ENCODE measurements at places on chromosomes 4 and X. TPM values are rescaled to one million over a fixed set of nuclear protein-coding genes. Genes with fewer than 3 reads are reported as not detected.

DNA sequence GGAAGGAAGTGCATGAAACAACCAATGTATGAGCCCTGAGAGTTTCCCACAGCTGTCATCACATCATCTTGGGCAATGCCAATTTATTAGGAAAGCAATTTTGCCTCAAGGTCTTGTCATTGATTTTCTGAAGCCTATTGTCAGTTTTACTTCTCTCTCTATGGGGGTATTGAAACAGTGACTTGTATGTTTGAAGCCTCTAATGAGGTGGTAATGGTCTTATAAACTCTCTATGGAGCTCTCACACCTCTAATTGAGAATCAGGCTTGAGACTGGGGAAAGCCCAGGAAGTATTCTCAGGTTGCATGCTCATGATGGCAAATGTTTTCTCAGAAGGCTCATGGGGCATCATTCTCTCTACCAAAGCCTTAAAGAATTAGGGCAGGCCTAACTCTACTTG, 308.2 kb upstream of the EMCN start:
- DNase-seq, result no peak

DNA sequence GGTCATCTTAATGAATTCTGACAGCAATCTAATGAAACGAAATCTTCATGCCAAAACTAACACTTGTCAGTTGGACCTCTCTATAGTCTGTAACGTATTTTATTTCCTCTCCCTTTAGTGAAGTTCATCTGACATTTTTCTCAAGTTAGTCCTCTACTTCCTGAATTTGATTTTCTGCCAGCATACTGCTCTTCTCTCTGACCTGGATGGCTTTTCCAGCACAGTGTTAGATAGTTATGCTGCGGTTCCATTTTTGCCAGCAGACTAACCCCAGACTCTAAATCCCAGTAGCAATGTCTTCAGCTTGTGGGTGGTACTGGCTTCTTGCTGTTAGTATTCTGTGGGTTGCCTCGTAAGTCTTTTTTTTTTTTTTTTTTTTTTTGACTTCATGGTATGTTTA, 146.7 kb upstream of the VEGFC start:
- peak; percentile 58 for DNase-seq

- DNase-seq, result no peak
These were observed 80.3 kb downstream of the FAM13A start for GRCh38 chr4:88976775-88977035.

- DNase-seq, result no peak
These were observed 4.0 kb downstream of the MAGEB2 start for GRCh38 chrX:30219372-30219771.

- no peak for DNase-seq
These were observed 1657.4 kb upstream of the IGFBP7 start for GRCh38 chr4:58767598-58767997.

DNA sequence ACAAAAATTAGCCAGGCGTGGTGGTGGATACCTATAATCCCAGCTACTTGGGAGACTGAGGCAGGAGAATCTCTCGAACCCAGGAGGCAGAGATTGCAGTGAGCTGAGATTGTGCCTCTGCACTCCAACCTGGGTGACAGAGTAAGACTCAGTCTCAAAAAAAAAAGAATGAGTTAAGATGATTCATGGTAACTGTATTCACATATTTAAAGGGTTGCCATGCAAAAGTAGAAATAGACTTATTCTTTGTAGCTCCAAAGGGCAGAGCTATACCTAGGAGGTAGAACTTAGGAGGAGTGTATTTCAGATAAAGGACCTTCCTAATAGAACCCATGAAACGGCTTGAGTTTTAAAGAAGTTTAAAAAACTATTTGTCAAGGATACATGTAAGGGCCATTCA, 104.3 kb upstream of the IL13RA1 start:
- DNase-seq, result peak; percentile 16

DNA sequence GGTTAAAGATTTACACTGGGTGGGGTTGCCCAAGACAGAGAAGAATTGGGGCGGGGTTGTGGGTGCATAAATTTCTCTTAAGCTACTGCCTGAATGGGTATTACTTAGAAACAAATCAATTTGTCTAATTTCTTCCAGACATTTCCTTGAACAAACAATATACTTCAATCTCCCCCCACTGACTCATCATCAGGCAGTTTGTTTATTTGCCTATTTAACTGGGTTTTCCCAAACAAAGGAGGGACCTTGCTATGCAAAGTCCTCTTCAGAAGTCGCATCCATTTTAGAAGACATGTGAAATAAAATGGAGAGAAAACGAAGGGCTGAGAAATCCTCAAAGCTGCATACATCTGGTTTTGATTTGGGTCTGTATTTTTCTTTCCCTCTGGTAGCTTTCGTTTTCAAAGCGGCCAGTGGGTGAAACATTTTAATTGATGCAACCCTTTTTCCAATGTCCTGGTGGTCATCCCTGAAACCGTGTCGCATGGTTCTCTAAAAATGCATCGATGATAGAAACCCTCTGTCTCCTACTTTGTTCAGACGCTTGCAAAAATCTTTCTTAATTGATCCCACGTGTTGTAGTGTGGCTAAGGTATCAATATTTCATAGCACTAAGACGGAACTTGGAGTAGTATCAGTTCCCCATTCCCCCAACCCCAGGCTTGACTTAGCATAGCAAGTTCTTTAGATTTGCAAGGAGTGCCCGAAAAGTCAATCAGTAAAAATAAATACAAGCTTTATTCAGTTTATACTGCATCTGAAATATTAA, 115.1 kb upstream of the MXRA5 start:
- peak; percentile 48 for DNase-seq

- no peak for DNase-seq
These were observed 252.7 kb downstream of the SPRY1 start for GRCh38 chr4:123649250-123649644.

DNA sequence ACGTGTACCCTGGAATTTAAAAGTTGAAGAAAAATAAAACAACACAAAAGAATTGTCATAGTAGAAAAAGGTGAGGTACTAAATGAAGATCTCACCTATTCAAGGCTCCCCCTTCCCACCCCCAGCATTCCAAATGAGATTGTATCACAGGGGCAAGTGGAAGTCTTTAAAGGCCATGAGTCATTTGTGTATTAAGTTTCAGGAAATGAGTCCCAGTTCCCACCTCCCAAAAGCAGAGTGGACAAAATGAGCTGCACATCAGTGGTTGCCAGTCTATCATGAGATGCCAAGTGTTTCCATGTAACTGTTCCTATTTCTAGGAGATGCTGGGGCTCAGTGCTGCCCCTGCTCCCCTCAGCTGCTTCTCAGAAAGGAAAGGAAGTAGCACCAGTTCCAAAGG, 20.1 kb downstream of the ARHGEF9 start:
- peak; percentile 54 for DNase-seq

DNA sequence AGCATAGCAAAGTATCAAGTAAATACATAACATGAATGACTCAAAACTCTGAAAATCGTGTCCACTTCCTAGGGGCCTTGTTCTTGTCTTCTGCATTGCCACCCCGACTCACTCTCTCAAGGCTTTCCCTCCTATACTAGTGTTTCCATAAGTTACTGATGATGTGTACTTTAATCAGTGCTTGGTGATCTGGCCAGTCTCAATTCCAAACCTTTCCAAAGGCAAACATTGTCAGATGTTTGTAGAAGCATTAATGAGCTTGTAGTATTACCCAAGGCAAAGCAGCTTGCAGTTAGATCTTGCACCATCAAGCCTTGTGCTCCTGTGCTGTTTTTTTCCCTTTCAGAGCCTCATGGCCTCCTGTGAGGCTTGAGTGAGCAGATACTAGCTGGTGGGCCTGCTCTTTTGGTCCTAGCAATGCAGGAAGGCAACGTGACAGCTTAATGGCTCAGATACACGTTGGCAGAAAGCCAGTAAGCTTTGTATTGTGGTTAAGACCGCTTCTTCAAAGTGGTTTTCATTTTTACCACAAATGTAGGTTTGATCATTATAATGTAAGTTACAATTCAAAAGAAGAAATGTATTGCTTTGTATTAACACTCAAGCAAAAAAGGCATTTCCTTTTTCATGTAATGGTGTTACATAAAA, 51.8 kb downstream of the RBPJ start:
- peak; percentile 61 for DNase-seq

DNA sequence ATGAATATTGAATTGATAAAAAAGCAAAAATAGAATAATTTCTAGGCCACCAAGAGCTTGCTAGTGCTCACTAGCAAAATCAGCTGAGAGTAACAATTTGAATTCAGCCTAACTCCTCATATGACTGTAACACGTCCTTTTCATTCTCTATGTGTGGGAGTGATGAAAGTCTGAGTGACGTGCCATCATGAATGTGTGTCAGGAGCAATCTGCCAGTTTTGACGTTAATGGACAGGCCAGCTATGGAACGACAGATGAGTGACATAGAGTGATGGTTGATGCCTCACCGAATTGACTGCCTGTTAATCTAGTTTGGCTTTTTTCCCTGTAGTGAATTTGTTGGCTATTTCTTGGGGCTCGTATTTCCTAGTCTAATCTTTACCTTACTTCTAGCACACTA, 200.7 kb downstream of the TLL1 start:
- DNase-seq, result no peak

DNA sequence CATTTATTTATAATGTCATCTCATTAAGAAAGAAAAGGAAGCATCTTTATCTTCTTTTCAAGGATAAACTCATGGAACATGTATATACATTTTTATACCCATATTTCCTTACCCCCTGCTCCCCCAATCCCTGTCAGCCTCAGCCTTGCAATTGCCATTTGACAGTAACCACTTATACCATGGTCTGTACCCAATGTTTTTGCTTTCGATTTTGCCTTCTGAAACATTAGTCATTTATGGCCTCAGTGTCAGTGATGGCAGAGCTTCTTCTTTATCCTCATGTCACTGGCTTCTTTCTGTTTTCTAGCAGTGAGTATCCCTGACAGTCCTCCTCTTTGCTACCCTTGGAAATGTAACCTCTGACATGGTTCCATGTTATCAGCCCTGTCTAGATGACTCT, 228.4 kb downstream of the SPRY1 start:
- no peak for DNase-seq

DNA sequence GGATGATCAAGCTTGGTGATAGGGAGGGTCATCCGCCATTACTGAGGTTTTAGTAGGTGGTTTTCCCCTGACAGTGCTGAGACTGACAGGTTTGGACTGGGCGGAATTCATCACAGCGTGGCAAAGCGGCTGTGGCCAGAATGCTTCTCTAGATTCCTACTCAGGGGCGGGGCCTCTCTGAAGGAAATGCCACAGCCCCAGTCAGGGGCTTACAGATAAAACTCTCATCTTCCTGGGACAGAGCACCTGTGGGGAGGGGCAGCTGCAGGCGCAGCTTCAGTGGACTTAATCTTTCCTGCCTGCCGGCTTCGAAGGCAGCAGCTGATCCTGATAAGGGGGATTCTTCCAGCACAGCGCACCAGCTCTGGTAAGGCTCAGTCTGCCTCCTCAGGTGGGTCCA, 316.7 kb downstream of the RPA4 start:
- no peak for DNase-seq

DNA sequence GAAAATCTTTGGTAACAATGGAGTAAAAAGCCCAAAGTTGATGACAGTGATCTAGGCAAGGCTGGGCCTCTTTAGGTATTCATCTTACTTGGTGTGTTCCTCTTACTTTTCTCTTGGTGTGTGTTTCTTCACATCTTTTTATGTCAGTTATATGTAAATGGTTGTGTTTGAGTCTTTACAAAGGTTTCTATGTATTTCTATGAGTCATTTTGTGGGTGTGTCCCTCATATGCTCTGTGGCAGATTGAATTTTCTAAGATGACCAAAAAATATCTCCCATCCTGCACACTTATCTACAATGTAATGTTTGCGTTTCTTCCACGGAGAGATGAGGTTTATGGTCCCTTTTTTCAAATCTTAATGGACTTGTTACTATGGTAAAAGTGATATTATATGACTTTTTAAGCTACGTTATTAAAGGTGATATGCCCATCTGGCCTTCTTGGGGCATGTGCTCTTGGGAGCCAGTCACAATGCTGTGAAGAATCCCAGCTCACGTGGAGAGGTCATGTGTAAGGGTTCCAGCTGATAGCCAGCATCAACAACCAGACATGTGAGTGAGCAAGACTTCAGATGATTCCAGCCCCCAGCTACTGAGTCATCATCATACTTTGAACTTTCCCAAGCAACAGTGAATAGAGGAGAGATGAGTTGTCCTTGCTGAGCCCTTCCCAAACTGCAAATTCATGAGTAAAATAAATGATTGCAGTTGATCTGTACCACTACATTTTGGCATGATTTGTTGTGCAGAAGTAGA, 126.9 kb downstream of the CBLL2 start:
- DNase-seq, result peak; percentile 32

DNA sequence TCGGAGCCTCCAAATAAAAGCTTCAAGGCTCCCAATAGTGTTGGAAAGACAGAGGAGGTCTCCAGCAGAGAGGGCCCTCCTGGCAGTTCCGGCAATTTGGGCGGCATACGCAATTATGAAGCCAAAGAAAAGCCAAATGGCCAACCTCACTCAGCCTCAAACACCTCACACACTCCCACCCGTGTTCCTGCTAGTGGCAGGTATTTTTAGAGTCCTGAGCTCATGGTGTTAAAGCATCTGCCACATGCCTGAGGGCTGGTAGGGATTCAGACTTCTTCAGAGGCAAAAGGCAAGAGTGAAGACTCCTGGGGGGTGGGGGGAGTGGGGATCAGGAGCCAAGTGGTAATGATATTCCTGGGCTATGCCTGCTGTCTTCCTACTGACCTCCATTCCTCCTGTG, 7.4 kb downstream of the RAB33A start:
- no peak for DNase-seq

- no peak for DNase-seq
These were observed 143.7 kb downstream of the RPA4 start for GRCh38 chrX:97027384-97027922.

- DNase-seq, result no peak
These were observed 64.7 kb downstream of the SLC7A11 start for GRCh38 chr4:138177278-138177968.

- peak; percentile 84 for DNase-seq
These were observed 1329.5 kb upstream of the TENM3 start for GRCh38 chr4:180913750-180914149.

DNA sequence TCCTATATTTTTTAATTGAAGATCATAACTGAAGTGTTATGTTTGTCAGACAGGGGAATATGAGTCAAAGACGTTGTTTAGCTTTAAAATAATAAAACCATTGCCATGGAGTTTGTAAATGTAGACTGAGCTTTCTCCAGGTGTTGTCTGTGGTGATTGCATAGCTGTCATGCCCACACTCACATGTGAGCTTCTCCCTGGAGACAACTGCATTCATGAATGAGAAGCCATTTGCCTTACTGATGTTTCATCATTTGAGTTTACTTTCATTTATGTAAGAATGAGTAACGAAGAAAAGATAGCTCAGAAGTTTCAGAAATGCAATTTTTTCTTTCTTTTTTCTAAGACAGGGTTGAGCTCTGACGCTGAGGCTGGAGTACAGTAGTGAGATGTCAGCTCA, 339.1 kb downstream of the GALNTL6 start:
- no peak for DNase-seq

- DNase-seq, result no peak
These were observed 1.5 kb upstream of the MSX1 start for GRCh38 chr4:4857809-4858508.

- DNase-seq, result no peak
These were observed 927.5 kb upstream of the SLIT2 start for GRCh38 chr4:19324184-19324583.

The PCDH10 gene
- not detected for total RNA-seq

The MAGEA8 gene
- total RNA-seq, result not detected

The TKTL1 gene
- total RNA-seq, result not detected

The CNGA2 gene
- total RNA-seq, result not detected

The EDA gene
- not detected for total RNA-seq

The NKX6-1 gene
- total RNA-seq, result not detected

The ZNF732 gene
- 0.11 TPM for total RNA-seq

The CT83 gene
- total RNA-seq, result not detected

The IL9R gene
- not detected for total RNA-seq

The NWD2 gene
- total RNA-seq, result not detected

The HSFX2 gene
- not detected for total RNA-seq

The TASL gene
- not detected for total RNA-seq

The USP26 gene
- total RNA-seq, result not detected

The MPC1L gene
- total RNA-seq, result not detected

The HS6ST2 gene
- not detected for total RNA-seq

The FOXR2 gene
- not detected for total RNA-seq

Data from GM23248 (cell line).